NAMALWA (cell line): ENCODE measurements at places on chromosomes 5 and 9.

DNA sequence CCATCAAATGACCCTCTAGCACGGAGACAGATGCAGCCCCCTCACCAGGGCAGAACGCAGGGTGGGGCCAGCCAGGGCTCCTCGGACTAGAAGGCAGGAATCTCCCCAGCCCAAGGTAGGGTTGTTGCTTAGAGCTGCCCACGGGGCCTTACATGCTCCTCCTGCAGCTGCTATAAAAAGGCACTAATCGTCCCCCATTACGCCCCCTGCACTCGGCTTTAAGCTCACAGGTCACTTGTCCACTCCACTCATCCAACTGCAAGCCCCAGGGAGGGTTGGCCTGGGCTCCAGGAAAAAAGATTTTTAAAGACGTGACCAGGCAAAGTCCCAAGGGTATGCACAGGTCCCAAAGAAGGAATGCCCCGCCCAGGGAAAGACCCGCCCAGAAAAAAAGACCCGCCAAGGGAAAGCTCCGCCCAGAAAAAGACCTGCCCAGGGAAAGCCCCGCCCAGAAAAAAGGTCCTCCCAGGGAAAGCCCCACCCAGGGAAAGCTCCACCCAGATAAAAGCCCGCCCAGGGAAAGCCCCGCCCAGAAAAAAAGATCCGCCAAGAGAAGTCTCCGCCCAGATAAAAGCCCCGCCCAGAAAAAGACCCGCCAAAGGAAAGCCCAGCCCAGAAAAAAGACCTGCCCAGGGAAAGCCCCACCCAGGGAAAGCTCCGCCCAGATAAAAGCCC lies 11.1 kb downstream of the GRIN1 start:
- DNase-seq, result peak; percentile 62

- no peak for DNase-seq
Measured at GRCh38 chr9:113456235-113456634, 7.3 kb upstream of the RGS3 start.

GRCh38 chr5:1736889-1737711 lies 62.5 kb downstream of the MRPL36 start:
- no peak for DNase-seq

DNA sequence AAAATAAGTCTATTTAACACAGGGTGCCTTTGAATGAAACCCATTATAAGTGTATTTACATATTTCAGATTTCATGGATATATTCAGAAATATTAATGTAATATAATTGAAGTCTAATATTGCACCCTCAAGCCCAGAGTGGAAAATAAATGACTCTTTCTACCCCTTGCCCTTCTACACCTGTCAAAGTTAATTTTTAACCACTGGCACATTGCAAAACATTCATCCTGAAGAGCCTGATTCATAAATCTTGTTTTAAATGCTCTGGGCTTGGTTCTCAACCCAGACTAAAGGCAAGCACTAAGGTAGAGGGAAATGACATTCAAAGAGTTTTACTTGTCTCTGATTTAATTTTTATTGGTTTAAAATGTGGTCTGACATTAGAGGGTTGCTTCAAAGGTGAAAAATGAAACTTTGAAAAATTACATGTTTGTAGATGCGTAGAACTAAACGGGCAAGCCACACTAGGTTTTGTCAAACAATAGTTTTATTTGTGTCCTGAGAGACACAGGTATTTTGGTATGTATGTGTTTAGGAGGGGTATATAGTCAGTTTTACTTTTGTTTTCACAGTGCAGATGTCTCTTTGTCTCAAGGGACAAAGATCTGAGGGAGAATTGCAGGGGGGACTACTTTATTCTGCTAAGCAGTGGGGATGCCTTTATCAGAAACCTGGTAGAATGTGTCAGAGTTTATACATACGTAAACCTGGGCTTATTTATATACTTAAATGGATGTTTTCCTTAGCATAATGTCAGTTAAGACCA lies 69.7 kb downstream of the PIK3R1 start:
- DNase-seq, result peak; percentile 19

GRCh38 chr9:137645211-137645610 lies 26.4 kb downstream of the EHMT1 start:
- no peak for DNase-seq

- DNase-seq, result no peak
Measured at GRCh38 chr9:108477529-108478006, 378.2 kb downstream of the ACTL7B start.

DNA sequence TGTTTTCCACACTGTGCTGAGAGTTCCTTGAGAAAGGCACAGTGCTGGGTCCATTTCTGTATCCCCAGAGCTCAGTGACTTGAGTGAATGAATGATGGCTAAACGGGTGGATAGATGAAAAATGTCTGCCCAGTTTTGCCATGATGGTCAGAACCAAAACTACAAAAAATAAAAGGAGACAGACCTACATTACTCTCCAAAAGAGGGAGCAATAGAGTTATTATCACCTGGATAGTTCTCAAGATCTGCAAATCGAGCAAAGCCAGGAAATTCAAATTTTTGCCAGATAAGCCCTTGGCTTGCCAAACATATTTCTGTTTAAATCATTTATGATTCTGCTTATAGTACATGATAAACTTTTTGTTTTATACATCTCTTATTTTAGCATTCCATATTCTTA lies 214.2 kb upstream of the ZNF462 start:
- peak; percentile 3 for DNase-seq

DNA sequence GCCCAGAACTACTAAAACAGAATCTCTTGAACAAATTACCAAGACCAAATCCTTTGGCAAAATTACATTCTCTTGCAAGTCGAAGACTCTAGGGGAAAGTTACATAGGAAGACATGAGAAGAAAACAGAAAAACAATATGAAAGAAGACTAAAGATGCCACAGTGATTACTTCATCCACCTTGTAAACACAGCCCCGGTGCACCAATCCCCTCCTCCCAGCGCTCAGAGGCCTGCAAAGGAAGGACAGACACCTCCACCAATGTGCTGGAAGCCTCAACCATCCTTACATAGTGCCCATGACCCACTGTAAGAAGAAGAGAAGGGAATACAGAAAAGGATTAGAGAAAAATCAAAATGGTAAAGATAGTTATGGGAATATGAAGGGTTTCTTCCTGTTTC lies 218.5 kb downstream of the SPOCK1 start:
- DNase-seq, result no peak

DNA sequence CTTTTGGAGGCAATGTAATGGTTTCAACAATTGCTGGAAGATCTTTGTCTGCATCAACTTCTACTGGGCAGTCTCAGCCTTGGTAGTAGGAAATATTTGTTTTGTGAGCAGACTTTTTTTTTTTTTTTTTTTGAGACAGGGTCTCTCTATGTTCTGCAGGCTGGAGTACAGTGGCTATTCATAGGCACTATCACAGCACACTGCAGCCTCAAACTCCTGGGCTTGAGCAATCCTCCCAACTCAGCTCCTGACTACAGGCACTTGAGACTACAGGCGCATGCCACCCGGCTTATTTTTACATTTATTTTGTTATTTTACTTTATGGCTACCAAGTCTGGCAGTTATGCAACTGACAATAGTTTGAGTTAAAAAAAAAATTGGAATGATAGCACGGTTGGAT lies 187.3 kb downstream of the SNX18 start:
- DNase-seq, result no peak

- peak; percentile 39 for DNase-seq
Measured at GRCh38 chr5:112708103-112708622, 29.5 kb upstream of the APC start.

DNA sequence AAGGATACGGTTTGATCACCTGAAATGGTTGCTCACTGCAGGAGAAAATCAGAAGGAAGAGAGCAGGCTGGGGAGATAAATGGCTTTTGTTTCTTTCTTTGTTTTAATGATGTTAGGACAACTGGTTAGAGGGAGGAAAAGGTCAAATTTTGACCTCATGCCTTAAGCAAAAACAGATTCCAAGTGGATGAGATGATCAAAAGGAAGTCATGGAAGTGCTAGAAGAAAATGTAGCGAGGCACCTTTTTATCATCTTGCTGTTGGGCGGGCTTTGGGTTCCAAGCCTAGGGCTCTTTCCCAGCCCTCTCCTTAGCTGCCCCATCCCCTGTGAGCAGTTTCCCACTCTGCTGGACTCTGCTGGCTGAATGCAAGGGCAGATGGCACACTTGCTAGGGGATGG lies 127.9 kb downstream of the ADAMTS2 start:
- no peak for DNase-seq

DNA sequence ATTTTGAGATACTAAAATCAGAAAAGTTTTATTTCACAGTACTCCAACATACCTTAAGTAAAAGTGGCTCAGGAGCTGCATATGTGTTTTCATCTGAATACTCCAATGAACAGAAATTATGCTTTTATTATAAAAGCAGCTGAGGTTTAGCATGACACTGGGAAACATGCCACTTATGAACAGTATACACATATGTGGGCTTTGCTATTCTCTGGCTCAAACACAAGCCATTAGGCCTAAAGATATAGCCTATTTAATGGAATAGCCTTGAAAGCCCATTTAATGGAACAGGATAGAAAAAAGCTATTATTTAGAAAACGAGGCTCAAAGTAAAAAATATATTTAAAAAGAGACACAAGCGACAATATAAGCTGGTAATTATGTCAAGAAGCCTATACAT lies 74.1 kb downstream of the SLC38A9 start:
- DNase-seq, result no peak

DNA sequence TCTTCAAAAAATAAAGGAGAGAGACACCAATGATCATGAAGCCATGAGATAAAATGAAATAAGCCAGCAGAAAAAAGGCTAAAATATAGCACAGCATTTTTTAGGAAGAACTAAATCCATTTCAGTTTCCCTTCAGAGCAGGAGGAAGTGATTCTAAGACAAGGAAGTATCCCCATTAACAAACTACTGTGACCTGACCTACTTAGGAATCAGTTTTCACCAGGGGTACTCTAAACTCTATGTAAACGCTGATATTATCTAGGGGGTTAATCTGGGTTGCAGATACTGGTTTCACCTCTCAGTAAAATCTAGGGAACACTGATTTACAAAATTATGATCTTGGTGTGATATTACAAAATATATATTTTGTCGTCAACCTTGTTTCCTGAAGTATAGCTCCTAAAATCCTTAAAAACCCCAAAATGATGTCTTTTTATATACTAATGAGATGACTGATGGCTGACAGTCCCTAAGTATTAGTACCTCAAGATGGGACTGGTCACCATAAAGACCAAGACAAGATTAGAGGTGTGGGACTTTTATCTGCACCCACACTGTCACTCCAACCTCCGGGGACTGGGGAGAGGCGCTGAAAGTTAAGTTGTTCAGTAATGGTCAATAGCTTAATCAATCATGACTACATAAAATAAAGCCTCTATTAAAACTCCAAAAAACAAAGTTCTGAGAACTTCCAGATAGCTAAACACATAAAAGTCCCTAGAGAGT lies 2.9 kb upstream of the FNBP1 start:
- peak; percentile 1 for DNase-seq

DNA sequence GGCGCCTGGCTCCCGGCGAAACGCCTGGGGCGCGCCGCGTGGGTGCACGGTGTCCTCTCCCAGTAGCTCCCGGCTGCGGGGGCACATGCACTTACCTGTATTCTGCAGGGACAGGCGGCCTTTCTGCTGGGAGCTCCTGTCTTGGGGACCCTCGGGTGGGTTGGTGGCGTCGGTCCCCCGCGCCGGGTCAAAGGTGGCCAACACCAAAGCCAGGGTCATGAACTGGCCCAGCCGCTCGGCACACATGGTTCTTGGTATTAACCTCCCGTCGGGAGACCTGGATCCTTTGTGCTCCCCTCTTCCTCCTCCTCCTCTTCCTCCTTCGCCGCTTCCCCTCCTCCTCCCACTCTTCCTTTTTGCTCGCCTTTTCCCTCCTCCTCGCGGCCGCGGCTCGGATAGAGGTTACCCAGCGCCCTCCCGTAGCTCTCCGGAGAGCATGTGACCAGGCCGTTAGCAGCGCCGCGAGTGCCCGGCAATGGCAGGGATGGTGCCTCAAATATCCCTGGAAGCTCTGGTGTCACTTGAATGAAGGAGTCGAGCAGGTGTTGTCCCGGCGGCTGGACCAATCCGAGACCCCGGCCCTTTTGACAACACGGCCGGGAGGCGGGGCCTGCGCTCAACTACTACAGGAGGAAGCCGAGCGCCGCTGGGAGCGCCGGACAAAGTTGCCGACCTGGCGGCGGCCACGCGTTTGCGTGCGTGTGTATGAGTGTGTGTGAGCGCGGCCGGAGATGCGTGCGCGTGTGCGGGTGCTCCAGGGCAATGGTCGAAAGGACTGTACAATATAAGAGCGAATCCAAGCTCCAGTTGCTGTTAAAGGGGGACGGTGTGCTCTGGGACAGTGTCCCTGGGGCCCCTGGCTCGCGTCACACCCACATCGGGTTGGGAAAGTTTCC lies at the start of gene STC2:
Gene STC2, minus strand, starts transcription at position 467 of the 896 bp plus-strand sequence. Its CDS starts 221 bp downstream, at position 246.
- DNase-seq, result peak; percentile 81

DNA sequence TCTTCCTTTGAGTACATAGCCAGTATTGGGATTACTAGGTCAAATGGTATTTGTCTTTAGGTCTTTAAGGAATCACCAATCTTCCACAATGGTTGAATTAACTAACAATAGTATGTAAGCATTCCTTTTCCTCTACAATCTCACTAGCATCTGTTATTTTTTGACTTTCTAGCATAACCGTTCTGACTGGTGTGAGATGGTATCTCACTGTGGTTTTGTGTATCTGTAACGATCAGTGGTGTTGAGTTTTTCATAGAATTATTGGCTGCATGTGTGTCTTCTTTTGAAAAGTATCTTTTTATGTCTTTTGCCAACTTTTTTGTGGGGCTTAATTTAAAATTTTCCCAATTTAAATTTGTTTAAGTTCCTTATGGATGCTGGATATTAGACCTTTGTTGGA lies 81.5 kb upstream of the ASTN2 start:
- DNase-seq, result no peak

DNA sequence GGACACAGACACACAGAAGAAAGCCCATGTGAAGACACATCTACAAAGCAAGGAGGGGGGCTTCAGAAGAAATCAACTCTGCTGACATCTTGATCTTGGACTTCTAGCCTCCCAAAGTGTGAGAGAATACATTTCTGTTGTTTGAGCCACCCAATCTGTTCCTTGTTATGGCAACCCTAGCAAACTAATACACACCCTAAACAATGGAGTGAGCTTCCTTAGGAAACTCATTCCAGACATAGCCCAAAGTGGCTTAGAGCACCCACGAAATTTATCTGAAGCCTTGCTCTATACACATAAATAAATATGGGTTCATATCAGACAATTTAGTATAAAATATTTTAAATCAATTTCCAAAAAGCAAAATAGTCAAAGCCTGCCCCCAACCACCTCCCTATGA lies 7.6 kb upstream of the TBC1D2 start:
- DNase-seq, result no peak

GRCh38 chr5:6542421-6543345 lies 90.2 kb downstream of the NSUN2 start:
- no peak for DNase-seq

DNA sequence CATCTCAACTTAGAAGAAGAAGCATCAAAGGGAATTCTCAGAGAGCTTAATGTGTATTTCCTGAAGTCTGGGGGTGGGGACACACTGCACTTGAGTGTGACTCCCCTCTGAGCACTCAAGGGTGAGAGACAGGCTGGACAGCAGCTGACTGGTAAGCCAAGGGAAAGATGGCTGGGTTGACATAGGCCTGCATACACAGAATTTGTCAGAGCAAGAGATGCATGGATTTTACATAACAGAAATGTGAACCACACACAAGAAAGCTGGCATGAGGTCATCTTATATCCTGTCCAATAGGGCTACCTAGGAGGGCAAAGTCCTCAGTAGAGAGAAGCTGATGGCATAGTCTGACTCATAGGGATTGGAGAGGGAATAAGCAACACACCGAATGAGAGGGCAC lies 114.3 kb upstream of the EPB41L4A start:
- DNase-seq, result no peak

GRCh38 chr5:135365281-135365680 lies 33.8 kb downstream of the MACROH2A1 start:
- no peak for DNase-seq

- DNase-seq, result no peak
Measured at GRCh38 chr9:133134388-133135145, 13.5 kb upstream of the RALGDS start.
